ENCODE measurements at places on chromosomes 16 and 17.

DNA sequence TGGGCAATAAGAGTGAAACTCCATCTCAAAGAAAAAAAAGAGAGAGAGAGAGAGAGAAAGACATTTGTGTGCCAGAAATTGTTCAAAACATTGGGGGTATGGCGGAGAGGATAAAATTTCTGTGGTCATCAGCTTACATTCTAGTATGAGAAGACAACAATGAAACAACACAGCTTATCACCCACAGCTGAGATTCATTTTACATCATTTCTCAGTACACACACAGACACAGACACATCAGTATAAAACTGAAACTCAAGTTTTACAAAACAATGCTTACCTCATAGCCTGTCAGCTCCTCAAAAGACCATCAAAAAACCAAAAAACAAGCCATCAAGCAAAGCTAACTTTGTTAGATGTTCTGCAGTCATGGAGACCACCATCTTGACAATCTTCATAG lies 31.4 kb upstream of the CNEP1R1 start:
- no peak for DNase-seq

DNA sequence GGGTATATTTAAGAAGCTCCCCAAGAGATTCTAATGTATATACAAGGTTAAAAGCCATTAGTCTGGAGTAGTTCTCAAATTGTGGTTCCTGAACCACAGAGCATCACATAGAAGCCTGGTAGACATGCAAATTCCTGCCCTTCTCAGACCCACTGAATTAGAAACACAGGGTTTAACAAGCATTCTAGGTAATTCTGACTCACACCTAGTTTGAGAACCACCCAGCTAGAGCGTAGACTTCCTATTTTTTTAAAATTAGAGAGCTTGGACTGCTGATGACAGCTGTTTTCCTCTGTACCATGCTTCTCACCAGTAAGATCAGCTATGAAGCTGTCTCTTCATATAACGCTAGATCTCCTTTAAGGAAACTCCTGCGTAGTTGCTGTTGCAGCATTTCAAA lies 50.6 kb downstream of the HS3ST3B1 start:
- DNase-seq = no peak

DNA sequence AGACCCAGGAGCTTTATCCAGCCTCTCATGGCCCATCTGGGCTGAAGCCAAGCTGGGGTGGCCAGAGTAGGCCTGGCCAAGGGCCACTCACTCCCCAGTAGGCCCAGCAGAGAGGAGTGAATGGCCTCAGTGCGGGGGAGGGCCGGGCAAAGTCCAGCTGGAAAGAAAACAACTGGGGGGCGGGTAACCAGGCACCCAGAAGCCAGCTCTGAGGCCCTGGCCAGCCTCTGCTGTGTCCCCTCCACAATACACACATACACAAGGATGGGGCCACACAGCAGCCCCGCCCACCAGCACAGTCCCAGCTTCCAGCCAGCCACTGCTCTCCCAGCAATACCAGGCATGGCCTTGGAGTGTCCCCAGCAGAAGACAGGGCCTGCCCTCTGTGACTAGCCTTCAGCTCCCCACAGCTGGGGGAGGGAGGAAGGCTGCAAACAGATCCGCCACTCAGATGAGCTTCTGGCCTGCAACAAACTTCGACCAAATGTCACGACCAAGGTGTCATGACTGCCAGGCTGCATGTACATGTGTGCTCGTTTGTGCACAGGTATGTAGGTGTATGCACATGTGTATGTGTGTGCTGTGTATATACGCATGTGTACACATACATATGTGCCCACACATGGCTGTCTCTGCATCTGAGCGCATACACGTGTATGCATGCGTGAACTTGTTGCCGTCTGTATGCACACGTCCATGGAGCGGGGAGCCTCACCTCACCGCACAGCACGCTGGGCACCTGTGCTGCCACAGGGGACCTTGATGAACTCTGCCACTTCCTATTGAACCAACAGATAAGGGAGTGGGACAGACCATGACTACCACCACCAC lies 5.0 kb downstream of the CARHSP1 start:
- peak; percentile 37 for DNase-seq

- no peak for DNase-seq
Measured at GRCh38 chr17:28117304-28117703, 74.8 kb downstream of the NLK start.

GRCh38 chr16:11796227-11797165 lies 562 bp downstream of the ZC3H7A start:
- DNase-seq = peak; percentile 92

GRCh38 chr17:1169221-1169928 lies 10.4 kb downstream of the ABR start:
- DNase-seq = no peak

DNA sequence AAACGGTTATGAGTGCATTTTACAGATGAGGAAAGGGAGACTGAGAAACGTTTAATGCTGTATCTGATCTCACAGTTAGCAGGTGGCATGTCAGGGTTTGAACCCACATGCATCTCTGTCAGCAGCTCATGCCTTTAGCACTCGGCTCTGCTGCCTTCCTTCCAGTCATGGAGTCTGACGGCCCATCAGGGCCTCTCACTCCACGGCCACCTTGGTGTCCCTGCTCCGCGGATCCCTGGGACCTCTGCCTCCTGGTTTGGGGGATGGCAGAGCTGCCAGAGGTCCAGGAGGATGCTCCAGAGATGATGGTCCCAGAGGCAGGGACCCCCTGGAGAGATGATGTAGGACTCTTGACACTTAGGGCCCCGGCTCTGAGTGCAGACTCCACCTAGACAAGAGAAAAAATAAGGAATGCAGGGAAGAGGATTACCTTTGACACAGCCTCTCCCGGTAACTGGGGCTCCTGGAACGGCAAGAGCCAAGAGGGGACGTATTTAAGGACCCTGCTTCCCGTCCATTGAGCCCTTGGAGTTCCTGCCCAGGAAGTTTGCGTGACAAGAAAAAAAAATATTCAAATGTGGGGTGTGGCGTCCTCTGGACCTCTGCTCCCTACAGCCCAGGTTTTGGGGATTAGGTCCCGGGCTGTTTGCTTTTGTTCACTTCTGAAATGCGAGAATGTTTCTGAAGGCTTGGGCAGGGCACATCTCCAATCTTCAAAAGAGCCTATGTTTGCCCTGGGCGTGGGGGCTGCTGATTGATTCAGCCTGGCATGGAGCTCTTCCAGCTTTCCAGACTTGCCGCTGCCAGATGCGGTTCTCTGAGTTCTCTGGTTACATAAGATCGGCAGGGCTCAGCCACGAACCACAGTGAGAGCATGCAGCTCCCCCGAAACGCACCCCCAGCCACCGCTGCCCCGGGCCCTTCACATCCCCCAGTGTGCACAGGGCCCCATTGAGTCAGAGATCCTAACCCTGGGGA lies at the start of gene ALDH3A1:
ALDH3A1 (minus strand) TSS at position 470 of the 978 bp plus-strand sequence. CDS start 3,169 bp downstream, outside the sequence.
- DNase-seq = peak; percentile 85
